Suprapubic skin (tissue), 4 donors: ENCODE measurements at places on chromosomes 12 and 14.

GRCh38 chr12:24015833-24016160 lies 66.3 kb upstream of the SOX5 start:
- no peak for DNase-seq

DNA sequence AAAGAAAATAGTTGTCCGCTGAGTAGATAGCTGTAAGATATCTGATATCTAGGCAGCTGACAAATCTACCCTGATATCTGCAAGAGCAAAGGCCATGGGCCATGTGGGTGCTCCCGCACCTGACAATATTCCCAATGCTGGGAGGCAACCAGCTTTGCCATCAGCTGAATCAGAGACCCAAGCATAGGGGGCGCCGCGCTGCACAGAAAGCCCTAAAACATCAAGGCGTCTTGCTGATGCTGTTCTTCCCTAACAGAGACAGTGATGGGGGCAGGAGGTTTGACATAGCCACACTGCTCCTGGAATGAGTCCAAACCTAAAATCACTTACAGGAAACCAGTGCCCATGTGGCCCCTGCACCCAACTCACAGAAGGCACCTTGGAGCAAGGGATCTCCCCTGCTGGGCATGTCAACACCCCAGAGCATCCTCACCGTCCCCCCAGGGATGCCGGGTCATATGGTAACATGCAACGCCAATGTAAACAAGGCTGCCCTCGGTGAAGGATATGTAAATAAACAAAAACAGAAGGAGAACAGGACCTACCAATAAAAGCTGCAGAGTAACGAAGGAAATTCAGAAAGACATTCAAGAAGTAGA lies 199.5 kb downstream of the TMEM132D start:
- DNase-seq: no peak

GRCh38 chr12:67280572-67280971 lies 11.4 kb downstream of the CAND1 start:
- DNase-seq: no peak

GRCh38 chr14:36653962-36654793 lies 7.5 kb upstream of the PAX9 start:
- DNase-seq: no peak
